ENCODE measurements at places on chromosomes 6 and 20.

DNA sequence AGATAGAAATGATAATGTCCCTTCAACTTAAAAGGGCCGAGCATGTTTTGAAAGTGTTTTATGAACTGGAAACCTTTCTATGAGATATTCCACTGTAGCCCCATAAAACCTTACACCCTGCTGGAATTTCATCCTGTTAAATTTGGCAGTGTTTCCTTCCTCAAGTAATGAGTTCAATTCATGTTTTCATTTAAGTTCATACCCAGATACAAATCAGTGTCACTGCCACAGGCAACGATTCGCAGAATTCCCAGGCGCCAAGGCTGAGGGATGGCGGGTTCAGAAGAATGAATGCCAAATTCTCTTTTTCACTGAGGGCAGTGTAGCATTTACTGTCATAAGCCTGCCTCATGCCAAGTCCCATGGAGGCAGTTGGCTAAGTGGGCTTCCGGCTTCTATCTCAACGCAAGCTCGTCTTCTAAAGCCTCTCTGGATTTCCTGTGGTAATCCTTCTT, 511.8 kb upstream of the ID4 start:
- DNase-seq: no peak

GRCh38 chr6:157717340-157717748, 105.7 kb upstream of the SNX9 start:
- no peak for DNase-seq

DNA sequence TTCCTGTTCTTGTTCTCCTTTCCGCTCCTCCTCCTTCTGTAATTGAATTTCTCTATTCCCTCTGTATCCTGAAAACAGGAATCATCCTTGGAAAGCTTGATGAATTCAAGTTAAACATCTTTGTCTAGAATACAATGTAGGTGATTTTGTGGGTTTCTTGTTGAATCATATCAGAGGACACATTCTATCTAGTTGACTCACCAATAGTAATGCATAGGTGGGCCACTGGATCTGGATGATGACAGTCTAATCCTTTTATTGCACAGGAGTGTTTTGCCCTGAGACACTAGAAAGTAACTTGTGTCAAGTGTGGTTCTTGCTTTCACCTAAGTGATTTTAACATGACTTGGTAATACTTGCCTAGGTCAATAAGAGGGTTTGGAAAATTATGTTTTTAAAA, 164.3 kb downstream of the RFPL4B start:
- no peak for DNase-seq

- no peak for DNase-seq
These were observed 249.8 kb downstream of the SAMD5 start for GRCh38 chr6:147758303-147758702.

DNA sequence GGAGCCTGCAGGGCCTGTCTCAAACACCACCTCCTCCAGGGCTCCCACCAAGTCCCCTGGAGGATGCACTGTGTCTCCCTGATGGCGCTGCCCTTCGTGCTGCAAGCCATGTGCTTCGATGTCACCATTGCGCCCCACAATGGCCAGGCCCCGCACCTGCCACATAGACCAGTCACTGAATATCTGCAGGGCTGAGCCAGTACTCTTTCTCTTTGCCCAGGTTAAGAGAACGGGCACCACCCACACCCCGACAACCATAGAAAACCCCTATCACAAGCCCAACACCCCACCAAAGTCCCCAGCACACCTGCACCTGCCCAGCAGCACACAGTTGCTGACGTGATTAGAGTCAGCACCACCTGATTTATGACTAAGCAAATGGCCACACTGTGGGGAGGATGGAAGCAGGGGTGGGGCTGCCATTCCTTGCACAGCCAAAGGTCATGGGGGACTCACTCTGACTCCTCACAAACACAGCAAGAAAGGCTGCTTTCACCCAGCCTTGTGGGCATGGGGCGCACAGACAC, 104.3 kb downstream of the SLC23A2 start:
- DNase-seq: no peak

GRCh38 chr6:1335367-1336037, 23.6 kb downstream of the FOXQ1 start:
- DNase-seq: no peak

- DNase-seq: no peak
These were observed 11.6 kb upstream of the HLA-G start for GRCh38 chr6:29816030-29816429.

DNA sequence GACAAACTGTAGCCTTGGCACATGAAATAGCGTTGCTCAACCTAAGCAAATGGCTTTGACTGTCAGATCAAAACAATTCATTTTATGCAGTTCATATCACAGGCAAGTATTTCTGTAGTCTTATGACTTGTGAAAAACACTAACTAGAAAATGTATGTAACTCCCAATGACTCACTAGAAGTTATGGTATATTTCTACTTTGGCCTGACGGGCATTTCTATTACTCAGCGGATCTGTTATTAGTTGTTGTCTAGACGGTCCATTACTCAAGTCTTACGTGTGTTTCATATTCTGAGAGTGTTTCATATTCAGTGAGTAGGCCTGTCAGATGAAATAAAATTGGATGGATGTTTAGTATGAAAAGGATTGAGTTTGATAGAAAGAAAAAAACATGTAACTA, 880.9 kb downstream of the PRIM2 start:
- DNase-seq: no peak

GRCh38 chr6:85127696-85128243, 322.1 kb upstream of the NT5E start:
- DNase-seq: no peak

DNA sequence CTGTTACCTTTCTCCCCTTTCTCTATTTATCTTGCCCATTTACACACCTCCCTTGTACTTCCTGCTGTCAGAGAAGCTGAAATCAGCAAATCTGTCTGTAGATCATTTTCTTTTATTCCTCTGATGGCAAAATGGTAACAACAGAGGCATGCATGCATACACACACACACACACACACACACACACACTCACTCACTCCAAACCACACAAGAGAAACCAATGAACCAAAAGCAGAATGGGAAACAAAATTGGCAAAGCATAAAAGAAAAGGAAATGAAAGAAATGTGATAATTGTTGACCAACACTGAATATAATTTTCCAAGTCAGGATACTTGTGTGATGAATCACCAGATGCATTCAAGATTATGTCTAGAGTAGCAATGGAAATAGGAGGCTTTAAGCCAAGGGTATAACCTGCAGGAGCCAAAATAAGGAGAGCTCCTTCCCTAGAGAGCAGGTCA, 172.4 kb downstream of the PLCB4 start:
- no peak for DNase-seq

DNA sequence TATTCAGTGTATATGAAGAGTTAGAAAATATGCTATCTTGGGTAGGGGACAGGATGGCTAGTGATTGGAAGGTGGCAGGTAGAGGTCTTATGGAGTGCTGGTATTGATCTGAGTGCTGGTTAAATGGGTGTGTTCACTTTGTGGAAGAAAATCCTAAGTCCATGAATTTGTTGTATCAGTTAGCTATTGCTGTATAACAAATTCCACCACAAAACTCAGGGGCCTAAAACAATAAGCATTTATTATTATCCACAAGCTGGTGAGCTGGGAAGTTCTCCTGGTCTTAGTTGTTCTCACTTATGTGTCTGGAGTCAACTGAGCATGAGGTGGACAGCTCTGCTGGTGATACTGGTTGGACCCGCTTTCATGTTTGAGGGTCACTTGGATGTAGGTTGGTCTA, 212.2 kb upstream of the PLCB4 start:
- no peak for DNase-seq

GRCh38 chr20:23270382-23270911, 80.1 kb upstream of the NXT1 start:
- DNase-seq: no peak

DNA sequence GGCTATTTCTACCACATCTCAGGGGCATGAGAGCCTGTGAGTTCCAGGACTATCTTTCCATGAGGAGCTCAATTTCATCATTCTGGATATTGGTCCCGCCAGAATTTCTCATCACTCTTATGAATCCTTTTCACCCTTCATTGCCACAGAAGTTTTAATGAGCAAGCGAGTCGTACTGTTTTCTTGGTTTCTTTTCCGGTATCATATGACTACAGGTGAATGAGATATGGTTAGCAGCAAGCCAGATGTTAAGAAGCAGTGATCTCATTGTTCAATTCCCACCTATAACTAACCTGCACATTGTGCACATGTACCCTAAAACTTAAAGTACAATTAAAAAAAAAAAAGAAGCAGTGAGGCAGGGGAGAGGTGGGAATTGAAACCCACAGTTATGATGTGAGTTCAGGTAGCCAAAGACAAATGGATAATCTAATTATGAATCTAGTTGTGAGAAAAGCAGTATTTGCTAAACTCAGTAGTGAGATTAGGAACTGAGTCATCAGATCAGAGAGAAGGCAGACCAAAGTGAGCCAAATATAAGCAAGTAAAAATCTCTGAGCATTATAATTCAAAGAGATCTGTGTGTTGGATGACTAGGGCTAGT, 78.0 kb upstream of the ELOVL5 start:
- no peak for DNase-seq

DNA sequence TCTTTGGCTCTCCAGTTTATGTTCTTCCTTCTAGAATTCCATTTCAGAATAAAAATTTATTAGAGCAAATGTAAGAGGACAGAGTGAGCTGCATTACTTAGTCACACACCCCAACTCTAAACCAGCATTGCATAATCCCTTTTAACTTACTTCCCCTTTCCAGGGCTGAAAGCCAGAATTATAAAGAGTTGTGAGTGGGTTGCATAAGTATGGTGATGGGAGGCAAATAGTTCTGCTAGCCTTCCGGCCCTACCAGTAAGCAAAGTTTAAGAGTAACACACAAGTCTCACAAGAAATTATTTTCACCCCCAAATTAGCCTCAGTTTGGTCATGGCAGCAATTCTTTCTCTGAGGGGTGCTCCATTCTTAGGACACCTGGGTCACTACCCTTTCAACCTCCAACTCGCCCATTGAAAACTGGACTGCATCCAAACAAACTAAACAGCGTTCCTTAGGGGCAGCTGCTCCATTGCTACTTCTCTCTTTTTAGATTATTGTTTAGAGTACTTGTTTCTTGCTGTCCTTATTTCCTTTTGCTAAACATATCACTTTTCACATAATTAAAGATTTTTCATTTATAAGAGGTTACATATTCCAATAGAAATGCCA, 1.6 kb downstream of the KIAA0408 start:
- DNase-seq: no peak

- no peak for DNase-seq
These were observed 27.9 kb downstream of the STK38 start for GRCh38 chr6:36519352-36519751.

GRCh38 chr6:45664707-45665106, 287.0 kb upstream of the SUPT3H start:
- no peak for DNase-seq
